ENCODE measurements at places on chromosomes 4 and X. TPM values are rescaled to one million over a fixed set of nuclear protein-coding genes. Genes with fewer than 3 reads are reported as not detected.

DNA sequence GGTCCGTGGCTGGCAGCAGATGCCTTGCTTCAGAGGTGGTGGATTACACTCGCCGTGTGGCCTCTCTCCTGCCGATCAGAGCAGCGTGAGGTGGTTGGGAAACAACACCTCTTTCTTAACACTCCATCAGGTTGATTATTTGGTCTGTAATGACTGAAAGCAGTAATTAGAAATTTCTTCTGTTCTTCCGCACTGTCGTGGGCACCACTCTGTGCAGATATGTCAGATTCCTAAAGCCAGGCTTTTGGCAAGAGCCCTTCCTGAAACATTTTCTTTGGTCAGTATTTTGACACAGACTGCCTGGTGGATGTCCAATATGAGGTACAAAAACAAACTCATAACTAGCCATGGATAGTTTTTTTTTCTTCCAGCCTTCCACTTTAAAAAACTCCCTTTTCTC is 100.9 kb downstream of the FNIP2 start:
- no peak for DNase-seq

DNA sequence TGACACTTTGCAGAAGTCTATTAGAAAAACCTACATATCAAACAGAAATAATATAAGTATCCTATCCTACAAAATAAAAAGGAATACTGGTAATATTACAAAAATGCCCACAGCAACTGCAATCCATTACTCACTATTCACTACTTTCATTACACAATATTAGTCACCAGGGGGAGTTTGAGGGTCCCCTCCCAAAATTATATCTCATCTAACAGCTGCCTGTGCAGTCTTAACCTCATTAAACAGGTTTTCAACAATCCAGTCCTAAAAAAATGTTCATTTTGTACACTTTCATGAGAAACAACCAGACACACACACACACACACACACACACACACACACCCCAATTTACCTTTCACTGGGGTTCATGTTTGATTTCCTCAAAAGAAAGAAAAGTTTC is 2.9 kb downstream of the CLOCK start:
- no peak for DNase-seq

The TAF7L gene
- polyA plus RNA-seq = 0.25 TPM

The MAGEE2 gene
- polyA plus RNA-seq = 0.35 TPM

DNA sequence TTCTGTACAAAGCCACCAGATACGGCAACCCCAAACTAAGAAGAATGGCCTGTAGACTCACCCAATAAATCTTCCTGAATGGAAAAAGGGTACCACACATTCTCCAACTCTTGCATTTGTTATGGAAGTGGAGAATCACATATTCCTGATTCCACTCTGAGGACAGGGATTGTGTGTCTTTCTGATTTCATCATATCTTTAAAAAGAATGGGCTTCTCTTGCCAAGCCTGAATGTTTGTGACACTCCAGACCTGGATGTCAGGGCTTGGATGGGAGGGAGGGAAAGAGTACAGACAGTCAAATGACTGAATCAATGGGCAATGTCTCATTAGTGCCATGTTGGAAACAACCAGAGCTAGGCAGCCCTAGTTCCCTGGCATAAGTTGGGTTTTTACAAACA is 77.4 kb downstream of the PLAC1 start:
- DNase-seq = no peak

GRCh38 chrX:103847174-103847870 is 15.3 kb upstream of the RAB9B start:
- DNase-seq = no peak

Data from forelimb muscle (tissue), 1 donor.